ENCODE measurements at places on chromosomes 1 and 21.

DNA sequence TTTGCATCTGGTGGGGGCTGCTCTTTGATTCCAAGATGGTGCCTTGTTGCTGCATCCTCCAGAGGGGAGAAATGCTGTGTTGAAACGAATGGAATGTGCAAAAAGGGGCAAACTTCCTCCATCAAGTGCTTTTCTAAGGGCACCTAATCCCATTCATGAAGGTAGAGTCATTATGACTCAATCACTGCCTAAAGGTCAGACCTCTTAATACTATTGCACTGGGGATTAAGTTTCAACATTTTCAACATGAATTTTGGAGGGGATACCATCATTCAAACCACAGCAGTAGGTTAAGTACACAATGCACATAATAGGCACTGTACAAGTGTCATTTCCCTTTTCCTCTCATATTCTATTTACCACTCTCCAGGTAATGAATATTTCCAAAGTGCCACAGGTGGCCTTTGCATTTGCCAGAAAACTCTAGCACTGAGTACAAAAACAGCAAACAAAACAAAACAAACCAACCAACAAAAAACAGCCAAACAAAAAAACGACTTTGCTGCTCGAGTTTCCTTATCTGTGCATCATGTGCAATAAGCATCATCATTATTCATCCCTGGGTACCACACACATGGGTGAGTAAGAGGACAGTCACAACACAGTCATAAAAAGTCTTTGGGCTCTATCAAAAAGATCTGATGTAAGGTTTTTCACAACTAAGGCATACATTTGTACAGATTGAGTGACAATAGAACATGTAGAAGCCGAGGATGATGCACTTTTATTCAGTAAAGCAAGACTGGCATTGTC lies 42.5 kb downstream of the IFI44 start:
- DNase-seq: no peak

DNA sequence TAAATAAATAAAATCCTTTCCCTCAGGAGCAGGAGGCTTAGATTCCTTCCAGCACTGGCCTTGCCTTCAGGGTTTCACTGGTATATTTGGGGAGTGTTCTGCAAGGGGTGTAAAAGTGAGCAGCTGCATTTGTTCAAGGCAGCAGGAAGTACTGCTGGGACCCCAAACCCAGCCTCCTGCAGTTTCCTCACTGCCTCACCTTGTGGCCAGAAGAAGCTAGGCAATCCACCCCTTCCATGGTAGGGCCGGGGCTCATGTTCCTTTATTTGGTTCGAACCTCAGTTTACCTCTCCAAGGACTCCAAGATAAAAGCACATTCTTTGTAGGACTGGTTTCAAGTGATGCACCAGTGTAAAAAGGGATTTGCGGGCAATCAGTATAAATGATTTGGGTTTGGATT lies 21.0 kb upstream of the CFAP126 start:
- DNase-seq: no peak

DNA sequence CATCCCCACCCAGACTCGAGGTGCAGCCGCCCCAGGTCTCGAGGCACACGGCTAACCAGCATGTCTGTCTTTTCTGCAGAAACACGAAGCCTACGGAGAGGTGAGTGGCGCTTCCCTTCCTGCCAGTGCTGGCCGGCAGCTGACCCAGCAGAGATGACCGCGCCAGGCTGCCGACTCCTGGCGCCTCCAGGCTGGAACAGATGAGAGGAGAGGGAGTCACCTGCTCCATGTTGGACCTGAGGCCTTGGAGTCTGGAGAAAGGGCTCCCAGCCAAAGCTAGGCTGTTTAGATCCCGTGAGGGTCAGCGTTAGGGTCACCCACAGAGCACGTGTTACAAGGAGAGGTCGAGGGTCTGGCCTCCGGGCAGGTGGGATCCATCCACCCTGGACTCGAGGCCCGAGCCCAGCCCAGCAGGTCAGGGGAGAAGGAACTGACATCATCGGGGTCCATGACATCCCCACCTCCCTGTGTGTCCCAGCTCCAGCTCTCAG lies 14.9 kb downstream of the COL6A2 start:
- peak; percentile 0 for DNase-seq

DNA sequence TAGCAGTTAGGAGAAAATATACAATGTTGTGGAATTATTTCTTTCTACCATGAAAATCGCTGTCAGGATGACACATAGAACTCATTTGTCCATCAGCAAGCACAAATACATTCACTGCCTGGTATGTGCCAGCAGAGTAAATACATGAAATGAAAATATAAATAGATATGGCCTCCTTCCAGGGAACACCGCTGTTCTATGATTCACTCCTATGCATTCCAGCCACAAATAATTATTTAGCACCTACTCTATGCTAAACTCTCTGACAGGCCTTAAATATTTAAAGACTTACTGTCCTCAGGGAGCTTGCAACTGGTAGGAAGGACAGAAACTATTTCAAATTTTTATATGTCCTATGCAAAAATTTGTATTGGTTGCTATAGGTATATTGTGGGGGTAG lies 975.0 kb upstream of the NCAM2 start:
- no peak for DNase-seq

DNA sequence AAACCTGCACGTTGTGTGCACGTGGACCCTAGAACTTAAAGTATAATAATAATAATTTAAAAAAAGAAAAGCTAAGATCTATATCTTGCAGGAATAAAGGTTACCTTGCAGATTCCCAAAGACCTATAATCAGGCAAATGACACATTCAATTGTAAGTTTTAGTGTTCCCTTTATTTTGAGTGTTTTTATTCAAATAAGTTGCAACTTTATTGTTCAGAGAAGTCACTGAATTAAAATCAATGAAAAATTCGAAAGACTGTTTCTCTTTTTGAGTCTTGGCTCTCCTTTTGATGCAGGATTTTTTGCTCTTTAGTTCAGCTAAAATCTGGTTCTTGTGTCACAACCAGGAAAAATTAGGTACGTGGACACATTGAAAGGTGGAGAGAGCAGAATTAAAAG lies 27.8 kb upstream of the TNFSF4 start:
- DNase-seq: no peak

DNA sequence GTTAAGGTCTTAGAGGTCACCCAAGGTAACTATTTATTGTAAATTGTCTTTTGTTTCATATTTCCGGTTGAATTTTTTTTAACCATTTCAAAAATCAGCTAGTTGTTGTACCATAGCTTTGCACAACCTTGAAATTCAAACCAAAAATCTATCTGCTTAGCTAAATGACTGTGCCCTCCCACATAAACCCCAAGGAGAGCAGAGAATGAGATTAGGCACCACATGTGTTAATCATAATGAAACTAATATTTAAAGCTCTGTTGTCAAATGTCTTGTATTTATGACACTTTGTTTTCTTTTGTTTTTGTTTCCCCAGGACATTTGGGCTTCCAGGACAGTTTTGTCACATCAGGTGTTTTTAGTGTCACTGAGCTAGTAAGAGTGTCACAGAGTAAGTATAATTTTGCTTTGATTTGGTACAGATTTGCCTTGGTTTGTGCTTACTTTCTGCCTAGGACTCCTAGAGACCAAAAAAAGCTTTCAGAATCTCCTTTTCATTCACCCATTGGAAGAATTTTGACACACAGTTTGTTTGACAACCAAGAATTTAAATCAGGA lies 249.9 kb downstream of the NFIA start:
- no peak for DNase-seq

DNA sequence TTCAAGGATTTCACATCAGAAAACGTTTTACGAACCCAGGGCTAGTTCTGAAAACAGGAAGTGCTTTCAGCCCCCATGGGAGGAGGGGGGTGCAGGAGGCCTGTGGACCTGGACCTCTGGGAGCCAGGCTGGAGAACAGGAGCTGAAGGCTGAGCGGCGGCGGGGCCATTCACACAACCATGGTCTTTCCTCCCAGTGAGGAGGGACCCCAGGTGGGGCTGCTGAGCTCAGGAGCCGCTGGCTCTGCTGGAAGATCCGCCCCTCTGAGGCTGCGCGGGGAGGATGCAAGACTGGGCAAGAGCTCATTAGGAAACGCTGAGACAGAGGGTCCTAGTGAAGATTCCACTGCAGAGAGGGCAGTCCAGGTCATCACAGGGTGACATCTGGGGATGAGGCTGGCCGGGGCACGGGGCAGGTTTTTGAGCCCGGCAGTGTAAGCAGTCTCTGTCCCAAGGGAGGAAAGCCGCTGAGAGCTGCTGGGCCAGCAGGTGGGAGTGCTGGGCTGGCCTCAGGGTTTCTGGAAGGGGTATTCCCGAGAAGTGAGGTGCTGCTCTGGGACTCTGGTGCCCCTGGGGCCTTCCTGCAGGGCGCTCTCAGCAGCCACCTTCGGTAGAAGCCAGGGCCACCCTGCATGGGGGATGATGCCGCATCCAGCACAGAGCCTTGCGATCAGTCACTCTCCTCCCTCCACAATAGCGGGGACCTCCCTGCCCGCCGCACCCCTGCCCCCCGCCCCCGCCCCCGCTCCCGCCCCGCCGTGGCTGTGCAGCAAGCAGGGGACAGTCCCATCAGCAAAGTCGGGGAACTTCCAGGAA lies 7.5 kb downstream of the MX2 start:
- peak; percentile 28 for DNase-seq

GRCh38 chr1:159142391-159142663 lies 29.1 kb upstream of the CADM3 start:
- DNase-seq: no peak

- DNase-seq: no peak
These were observed 37.0 kb downstream of the LRIG2 start for GRCh38 chr1:113109908-113110554.

DNA sequence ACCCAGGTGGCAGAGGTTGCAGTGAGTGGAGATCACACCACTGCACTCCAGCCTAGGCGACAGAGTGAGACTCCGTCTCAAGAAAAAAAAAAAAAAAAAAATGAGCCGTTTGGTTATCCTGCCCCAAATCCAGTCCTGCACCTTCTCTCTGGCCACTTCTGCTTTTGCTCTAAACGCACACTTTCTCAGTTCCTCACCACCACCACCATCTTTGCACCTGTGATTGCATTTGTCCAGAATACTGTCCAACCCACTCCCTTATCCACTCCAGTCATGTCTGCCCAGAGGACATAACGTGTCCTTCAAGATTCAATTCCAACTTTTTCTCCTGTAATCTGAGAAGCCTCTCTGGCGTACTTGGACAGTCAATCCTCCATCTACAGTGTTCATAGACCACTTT lies 2.2 kb upstream of the NEK2 start:
- no peak for DNase-seq

GRCh38 chr1:81424061-81424460 lies 376.7 kb upstream of the ADGRL2 start:
- no peak for DNase-seq

- DNase-seq: no peak
These were observed 177.3 kb upstream of the ETV3 start for GRCh38 chr1:157315544-157315943.

DNA sequence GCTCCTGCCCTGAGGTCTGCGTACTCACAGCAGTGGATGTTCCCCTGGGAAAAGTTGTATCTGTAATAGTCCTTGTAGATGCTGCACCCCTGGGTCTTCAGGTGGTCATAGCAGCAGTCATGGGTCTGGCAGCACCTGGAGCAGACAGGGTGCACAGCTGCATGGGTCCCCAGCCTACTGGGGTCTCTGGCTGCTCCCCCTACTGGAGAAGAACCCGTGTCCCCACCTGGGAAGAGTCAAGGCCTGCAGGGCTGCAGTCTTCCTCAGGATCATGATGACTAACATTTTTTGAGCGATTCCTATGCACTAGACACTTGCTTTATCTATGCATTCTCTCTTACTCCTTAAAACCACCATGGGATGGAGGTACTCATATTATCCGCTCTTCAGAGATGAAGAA lies 3.9 kb downstream of the PLA2G2D start:
- no peak for DNase-seq

GRCh38 chr1:114199017-114199594 lies 45.4 kb upstream of the SYT6 start:
- no peak for DNase-seq

DNA sequence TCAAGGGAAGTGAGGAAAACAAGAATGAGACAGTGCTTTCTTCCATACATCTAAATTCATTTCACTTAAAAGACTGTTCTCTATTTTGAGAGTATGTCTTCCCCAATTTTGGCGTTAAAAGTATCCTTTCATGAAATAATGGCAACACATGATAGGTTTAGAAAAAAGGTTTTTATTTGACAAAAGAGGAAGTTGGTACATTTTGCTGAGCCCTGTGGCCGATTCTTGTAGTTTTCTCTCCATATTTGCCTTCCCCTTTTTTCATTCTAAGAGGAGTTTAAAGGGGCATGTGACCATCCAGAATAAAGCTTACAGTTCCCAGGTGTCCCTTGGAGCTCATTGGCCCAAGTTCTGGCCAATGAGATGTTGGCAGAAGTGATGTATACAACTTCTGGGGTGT lies 140.4 kb upstream of the KCNE2 start:
- DNase-seq: no peak

- no peak for DNase-seq
These were observed 38.8 kb upstream of the STMN1 start for GRCh38 chr1:25944986-25945385.

DNA sequence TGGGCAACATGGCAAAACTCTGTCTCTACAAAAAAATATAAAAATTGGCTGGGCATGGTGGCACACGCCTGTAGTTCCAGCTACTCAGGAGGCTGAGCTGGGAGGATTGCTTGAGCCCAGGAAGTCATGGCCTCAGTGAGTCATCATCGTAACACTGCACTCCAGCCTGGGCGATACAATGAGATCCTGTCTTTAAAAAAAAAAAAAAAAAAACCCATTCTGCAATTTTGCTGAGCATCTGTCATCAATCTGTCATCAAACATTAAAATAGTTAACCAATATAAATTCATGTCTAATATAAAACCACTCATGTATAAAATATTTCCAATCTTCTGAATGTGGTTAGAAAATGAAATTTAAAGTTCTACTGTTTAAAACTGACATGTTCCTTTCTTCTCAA lies 56.9 kb downstream of the LPAR3 start:
- no peak for DNase-seq

DNA sequence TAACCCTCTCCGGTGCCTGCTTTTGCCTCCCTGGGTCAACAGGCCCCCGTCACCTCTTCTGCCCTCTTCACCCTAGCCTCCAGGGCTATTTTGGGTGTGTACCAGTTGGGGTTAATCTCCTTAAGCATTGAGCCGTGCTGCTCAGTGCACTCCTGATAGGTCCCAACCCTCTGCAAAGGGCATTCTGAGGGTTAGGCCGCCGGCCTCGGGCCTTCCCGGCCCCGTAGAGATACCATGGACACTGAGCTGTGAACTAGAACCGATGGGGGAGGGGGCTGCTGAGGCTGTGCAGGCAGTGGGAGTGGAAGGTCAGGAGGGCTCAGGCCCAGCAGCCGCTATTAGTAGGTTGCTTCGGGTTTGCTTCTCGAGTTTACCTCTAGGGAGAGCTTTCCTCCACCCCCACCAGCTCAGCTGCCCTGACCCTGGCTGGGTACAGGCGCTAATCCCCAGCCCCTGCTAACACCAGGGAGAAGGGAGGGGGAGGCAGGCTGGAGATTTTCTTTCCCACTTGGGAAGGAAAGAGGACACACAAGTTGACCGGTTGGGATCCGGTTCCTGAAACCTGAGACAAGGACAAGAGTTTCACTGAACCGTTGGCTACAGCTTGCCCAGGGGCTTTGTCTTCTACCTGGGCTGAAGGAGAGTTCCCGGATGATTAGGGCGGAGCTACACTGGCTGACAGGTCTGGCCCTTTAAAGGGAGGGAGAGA lies 4.8 kb downstream of the LMOD1 start:
- DNase-seq: no peak

All from left colon (tissue), 2 donors.